MV-4-11 (cell line): ENCODE measurements at places on chromosomes 7 and 10.

DNA sequence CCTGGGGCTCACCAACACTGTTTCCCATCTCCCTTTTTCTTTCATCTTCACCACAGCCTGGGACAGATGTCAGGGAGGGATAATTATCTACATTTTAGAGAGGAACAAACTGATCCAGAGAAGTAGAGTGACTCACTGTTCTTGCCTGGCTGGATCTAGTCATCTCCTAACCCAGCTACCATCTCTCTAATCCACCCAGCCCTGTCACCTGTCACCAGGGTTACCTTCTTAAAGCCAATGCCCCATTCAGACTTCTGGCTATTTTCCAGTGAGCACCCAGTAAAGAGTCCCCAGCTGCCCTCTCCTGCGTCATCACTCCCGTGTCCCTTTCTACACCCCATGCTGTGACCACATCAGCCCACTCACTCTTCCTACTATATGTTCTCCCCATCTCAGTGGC is 68.4 kb upstream of the DUSP5 start:
- DNase-seq = no peak

DNA sequence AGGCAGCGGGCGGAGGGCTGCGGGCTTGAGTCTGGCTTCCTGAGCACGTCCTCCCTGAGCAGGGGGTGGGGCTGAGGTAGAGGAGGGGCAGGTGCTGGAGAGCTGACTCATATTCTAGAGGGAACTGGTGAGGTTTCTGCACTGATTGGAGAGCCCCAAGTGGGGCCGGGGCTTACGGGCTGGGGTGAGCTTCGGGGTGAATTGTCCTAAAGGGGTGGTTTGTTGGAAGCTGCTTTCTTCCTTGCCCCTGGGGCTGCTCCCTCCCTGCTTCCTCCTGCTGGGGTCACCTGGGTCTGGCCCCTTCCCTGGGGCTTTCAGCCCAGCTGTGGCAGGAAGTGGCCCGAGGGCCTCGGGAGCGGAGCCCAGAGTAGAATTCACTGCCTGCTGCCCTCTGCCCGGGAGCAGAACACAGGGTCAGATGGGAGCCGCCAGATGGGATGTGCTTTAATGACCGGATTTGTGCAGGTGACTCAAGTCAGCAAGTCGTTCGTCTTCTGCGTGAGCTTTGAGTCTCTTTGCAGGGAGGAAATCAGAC is 48.6 kb downstream of the FAM20C start:
- no peak for DNase-seq

GRCh38 chr7:102434039-102434486 is 688 bp downstream of the ORAI2 start:
- no peak for DNase-seq

DNA sequence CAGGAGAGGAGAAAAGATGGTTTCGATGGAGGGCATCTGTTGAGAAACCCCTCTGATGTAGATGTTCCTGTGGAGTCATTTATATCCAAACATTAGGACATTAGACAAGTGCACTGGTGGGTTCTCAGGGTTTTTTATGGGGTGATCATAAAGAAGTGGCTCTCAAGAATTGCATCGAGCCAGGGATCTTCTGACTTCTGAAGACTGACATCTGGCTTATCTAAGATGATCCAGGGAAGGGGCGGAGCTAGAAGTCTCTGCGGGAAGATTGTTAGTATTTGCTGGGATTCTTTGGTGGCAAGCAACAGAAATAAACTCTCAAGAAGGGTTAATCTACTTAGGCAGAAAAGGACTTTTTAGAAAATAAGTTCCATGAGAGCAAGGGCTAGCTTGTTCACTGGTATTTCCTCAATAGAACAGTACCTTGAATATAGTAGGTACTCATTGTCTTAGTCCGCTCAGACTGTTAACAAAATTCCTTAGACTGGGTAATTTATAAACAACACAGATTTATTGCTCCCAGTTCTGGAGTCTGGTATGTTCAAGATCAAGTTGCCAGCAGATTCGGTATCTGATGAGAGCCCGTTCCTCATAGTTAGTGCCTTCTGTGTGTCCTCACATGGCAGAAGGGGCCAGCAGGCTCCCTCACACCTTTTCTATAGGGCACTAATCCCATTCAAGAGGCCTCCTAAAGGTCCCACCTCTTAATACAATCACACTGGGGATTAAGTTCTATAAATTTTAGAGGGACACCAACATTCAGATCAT is 28.5 kb upstream of the SYPL1 start:
- no peak for DNase-seq

DNA sequence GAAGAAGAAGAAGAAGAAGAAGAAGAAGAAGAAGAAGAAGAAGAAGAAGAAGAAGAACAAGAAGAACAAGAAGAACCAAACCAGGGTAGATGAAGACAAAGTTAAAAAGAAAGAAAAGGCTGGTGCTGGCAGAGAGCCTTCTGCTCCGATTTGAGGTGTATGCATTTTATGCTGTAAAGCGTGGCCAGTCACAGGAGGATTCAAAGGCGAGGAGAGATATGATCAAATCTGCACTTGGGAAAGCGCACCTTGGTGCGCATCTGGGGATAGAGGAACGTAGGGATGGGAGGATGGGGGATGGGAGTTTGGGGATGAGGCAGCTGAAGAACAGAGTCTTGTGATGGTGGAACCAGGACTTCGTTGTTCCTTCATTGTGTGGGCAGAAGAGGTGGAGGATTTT is at the start of gene NME8:
TSS of gene NME8 (plus strand) at position 301 of the 400 bp plus-strand sequence. CDS start 1,670 bp downstream, outside the sequence.
- no peak for DNase-seq

DNA sequence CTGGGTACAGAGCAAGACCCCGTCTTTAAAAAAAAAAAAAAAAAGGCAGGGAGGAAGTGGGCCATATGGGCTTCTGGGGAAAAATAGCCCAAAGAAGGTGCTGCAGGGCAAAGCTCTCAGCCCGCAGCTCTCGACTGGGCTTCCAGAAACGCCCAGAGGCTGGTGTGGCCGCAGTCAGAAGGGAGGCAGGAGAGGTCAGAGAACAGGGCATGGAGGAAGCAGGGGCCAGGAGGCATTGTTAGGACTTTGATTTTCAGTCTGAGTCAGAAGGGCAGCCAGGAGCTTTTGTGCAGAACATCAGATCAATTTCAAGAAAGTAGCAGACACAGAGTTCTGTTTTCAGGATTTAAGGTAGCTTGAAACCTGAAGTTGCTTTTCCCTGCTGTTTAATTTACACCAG is 35.3 kb upstream of the CYTH3 start:
- peak; percentile 66 for DNase-seq

- DNase-seq = no peak
These were observed 185.3 kb downstream of the RPS24 start for GRCh38 chr10:78218798-78219490.

DNA sequence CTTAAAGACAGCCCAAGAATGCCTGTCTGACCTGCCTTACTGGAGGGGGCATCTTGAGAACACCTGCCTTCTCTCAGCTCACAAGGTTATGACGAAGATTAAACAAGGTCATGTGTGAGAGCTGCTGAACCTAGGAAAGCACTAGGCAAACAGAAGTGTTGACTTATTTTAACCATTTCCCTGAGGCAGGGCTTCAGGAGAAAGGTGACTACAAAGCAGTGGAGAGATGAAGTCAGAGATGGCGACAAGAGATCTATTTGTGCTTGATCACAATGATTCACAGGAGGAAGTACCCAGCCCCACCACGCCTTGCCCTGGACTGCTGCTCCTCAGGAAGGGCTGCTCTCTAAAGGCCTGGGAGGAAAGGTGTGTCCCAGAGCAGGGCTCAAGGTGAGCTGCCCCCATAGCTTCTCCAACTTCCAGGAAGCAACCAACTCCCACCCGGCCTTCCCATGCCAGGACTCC is 27.8 kb downstream of the STN1 start:
- no peak for DNase-seq

DNA sequence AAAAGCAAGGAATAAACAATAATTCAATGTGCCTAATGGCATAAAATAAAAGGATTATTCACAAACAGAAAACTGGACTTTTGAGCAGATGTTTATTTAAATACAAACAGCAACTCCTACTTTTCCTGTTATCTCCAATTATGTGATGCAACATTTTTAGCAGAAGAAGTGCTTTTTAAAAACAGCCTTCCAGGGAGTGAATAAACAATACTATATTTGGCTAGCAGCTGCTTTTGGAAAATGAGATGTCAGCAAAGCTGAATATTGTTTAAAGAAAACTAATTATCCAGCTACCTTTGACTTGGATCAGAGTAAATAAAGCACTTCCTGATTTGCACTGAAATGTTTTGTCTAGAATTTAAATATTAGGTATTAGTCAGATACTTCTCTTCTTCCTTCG is 23.2 kb downstream of the CDK1 start:
- no peak for DNase-seq

GRCh38 chr7:77771901-77772300 is 26.3 kb downstream of the TMEM60 start:
- no peak for DNase-seq

GRCh38 chr7:44769776-44770294 is 21.2 kb downstream of the ZMIZ2 start:
- DNase-seq = peak; percentile 80

DNA sequence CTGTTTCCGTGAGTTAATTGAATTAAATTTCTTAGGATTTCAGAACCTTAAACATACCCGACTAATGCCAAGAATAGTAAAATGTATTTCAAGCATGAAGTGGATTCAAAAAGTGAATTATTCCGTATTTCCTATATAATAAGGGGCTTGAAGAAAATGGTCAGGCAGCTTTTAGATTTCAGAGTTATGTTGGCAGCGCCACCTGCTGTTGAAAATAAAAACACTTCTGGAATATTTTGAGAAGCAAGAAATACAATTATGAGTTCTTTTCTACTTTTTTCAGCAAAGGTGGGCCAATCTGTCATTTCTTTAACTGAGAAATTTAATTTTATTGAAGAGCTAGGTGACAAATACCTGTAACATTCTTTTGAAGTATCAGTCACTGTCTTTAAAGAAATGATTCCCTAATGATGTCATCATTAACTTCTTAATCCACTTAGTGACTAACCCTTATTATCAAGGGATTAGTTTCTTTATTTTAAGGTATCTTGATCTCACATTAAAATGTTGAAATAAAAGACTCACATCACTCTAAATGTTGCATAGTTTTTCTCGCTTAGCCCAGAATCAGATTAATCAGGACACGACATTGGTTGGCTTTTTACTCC is 36.6 kb upstream of the AGR3 start:
- peak; percentile 28 for DNase-seq

GRCh38 chr10:104325436-104326435 is 12.5 kb downstream of the ITPRIP start:
- DNase-seq = no peak

- no peak for DNase-seq
These were observed 24.3 kb downstream of the NUP42 start for GRCh38 chr7:23205909-23206767.

DNA sequence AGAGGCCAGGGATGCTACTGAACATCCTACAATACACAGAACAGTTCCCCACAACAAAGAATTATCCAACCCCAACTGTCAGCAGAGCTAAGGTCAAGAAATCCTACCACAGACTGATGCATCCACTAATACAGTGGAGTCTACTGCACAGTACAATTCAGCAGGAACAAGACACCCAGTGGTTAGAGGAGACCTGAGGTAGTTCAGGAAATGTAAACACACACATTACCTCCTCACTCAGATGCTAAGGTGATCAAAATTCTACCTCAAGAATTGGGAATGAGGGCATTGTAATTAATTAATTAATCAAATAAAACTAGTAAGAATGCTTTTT is 91.4 kb downstream of the ZFAND4 start:
- peak; percentile 7 for DNase-seq

DNA sequence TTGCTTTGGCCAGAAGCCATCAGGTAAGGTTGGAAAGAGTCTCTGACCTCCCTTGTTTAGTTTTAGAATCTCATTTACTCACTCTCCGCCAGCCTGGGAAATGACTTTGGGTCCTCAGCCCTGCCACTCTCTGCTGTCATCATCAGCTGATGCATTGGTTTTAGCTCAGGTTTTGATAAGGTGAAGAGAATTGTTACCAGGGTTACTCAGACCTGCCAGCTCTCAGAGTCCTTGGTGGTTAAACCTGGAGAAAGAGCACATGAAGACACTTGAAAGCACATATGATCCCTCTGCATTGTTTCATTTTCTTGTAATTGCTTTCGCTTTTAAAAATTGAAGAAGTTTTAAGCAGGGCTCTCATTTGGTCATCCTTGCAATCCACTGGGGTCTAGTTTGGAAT is 4.0 kb upstream of the CROT start:
- DNase-seq = no peak

- DNase-seq = no peak
These were observed 33.1 kb downstream of the CACNA2D1 start for GRCh38 chr7:82410461-82410860.

- no peak for DNase-seq
These were observed 225.2 kb downstream of the MAD1L1 start for GRCh38 chr7:2007551-2007950.

- DNase-seq = no peak
These were observed 21.6 kb upstream of the TRIL start for GRCh38 chr7:28979776-28980175.

DNA sequence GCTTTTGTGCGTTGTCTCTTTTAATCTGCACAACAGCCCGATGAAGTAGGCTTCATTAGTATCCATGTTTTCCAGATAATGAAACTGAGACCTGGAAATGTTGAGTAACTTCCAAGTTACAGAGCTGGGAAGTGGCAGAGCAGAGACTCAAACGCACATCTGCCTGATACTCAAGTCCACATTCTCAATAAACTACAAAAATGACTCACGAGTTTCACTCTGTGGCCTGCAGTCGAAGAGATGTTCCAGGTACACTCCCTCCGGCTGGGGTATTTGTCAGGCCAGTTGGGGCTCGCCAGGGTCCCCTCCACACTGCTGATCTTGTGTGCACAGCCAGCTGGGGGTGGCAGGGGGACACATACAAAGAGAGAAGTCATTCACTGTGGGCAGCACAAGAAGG is 17.7 kb upstream of the OPALIN start:
- no peak for DNase-seq

GRCh38 chr10:24674892-24675632 is 48.6 kb downstream of the ARHGAP21 start:
- DNase-seq = no peak

GRCh38 chr7:140348161-140348849 is 50.0 kb downstream of the SLC37A3 start:
- no peak for DNase-seq

GRCh38 chr7:92997152-92997551 is 120.6 kb downstream of the SAMD9 start:
- no peak for DNase-seq

GRCh38 chr7:51224811-51225595 is 91.6 kb downstream of the COBL start:
- no peak for DNase-seq

GRCh38 chr7:47804767-47805545 is 143.3 kb downstream of the PKD1L1 start:
- no peak for DNase-seq

DNA sequence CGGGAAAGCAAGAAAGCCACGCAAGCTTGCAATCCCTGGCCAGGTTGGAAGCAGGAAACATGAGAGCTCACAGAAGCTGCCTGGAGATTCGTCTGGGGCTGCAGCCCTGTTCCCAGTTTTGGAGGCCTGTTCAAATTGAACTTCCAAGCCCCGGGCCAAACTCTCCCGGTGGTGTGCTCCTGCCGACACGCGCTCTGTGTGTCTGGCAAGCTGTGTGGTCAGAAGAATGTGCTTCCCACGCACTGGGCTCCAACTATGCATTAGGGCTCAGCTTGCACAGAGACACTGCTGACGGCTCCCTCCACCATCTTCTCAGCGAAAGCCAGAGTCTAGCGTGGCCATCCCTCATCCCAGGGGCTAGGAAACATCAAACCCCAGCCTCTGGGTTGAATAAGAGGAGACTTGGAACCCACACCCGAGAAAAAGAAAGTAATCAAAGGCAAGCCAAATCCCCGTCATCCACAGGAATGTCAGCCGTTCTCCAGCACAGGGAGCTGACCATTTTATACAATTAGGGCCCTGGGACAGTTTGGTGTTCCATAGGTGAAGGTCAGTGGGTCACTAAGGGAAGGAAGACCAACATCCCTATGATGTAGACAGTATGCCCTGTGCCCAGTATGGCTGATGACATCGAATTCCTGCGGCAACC is 107.2 kb downstream of the FGFR2 start:
- DNase-seq = no peak
